ENCODE measurements at places on chromosomes 1 and 21.

- DNase-seq = no peak
Measured at GRCh38 chr1:46224966-46225365, 21.8 kb downstream of the LURAP1 start.

- no peak for DNase-seq
Measured at GRCh38 chr1:117286562-117286961, 75.8 kb upstream of the VTCN1 start.

GRCh38 chr1:167995038-167995437 lies 58.2 kb upstream of the MPC2 start:
- DNase-seq = no peak

- DNase-seq = no peak
Measured at GRCh38 chr1:35600593-35600992, 27.5 kb downstream of the TFAP2E start.

GRCh38 chr1:30048905-30049304 lies 674.5 kb downstream of the MATN1 start:
- DNase-seq = no peak

DNA sequence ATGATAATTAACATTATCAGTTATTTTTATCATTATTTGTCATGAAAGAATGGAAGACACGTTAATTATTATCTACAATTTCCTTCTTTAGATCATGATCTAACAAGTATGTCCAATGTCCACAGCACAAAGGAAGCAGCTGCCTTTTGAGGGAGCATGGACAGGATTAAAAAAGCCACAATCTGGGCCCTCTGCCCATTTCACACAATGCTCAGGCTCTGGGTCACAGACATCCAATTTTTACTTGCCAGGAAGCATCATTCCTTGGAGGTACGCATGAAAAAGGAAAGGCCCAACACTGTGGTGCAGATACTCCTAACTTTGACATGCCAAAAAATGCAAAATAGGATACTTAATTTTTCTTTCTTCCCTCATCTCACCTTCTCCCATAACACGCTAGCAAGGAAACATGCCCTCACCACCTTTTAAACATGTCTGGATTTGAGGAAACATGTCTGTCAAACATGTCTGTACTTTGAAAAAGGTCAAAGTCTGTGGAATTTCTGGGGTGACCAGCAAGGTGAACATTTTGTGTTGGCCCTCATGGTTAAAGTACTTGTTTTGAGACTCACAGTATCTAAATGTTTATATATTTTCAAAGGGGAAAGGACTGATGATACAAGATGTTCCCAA lies 40.0 kb downstream of the GADD45A start:
- DNase-seq = no peak

DNA sequence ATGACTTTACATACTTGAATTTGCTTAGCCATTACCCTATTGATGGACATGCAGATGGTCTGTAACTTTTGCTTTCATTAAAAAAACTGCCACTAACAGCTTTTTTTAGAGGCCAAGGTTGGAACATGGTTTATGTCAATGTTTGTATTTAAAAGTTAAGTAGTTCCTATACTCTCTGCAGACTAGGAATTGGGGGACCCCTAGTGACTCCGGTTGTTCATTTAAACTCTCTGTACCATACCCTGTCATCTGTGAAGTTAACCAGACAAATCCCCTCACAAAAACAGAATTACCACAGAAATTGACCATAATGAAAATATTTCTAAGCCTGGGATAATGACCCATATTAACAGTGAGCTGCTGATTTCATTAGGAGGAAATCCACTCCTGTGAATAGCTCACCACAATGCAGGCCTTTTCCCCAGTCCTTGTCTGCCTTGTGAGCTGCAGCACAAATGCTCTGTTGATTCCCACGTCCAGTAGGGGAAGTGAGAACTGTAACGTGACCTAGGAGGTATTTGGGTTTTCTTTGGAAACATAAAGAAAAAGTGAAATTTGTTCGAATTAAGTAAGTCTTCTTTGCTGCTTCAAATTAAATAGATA lies 30.2 kb upstream of the CD101 start:
- DNase-seq = no peak

- DNase-seq = no peak
Measured at GRCh38 chr1:45787905-45788304, 15.5 kb upstream of the MAST2 start.

- no peak for DNase-seq
Measured at GRCh38 chr1:209625791-209626285, 26.4 kb downstream of the LAMB3 start.

DNA sequence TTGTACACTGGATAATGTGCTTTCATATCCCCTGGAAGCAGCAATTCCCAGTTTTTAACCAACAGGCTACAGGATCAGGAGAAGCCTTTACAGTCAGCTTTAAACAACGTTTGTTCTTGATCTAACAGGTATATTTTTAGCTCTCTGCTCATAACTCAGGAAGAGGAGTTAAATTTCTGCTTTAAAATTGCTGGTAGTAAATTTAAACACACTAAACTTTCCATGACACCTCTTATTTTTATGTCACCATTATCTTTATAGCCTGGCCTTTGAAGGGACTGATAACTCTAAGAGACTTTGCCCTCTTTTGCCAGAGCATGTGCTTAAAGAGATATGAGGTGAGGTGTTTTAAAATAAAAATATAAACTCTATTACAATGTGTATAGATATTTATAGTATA lies 119.6 kb upstream of the BRINP3 start:
- no peak for DNase-seq

GRCh38 chr1:45304311-45305081 lies 22.2 kb upstream of the HPDL start:
- DNase-seq = no peak

DNA sequence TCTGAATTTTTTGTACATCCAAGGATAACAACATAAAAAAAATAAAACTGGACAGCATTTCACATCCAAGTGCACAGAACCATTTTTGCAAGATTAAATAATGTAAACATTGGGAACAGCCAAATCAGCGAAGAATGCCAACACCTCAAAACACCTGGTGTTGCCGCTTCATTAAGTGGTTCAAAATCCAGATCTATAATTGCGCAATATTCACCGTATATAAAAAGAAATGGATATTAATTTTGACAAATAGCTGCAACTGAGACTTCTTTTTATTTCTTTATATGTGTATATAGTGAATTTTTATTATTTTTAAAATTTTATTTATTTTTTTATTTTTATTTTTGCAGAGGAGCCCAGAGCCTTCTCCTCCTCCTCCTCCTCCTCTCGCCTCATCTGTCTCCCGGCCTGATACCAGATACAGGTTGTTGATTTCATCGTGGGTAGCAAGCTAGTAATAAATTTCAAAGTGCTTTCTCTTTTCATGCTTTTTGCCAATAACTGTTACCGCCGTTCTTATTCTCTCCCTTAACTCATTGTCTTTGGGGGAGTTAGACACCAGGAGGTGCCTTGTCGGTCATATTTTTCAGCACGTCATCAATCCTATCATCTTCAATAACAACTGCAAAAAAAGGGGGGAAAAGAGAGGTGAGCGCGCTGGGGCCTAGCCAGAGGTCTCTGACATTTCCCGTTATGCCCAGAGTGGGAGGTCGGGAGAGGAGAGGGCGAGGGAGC lies 2.7 kb downstream of the CAMK2N1 start:
- DNase-seq = no peak

DNA sequence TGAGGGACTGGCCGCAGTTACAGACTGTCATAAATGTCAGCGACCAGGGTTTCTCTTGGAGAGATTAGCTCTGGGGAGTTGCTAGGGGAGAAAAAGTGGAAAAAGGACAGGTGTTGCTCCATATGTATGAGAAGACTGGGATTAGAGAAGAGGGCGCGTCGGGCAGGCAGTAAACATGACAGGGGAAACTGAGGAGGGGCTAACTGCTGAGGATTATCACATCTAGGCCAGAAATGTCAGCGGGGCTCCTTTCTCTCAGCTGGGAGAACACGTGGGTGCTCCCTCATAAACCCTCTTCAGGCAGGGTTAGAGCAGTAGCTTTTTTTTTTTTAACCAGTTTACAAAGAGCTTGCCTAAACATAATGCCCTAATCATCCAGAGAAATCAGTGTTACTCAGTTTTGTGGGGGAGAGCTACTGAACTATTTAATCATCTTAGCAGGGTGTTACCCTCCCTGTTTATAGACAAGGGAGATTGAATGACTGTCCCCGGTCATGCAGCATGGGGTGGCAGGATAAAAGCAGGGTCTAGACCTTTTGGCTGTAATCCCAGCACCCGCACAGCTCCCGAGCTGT lies 35.2 kb downstream of the ELAPOR1 start:
- no peak for DNase-seq

DNA sequence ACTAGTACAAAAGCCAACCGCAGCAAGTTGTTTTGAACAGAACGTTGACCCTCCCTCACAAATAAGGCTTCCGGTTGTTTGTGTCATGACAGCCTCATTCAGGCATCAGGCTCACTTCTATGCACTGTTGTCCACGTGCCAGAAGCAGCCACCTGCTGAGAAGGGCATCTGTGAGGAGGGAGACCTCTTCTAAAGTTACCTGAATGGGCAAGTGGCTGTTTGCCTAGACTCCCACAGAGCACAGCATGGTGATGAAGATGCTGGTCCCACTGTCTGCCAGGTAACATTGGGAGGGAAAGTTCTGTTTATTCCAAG lies 176.1 kb downstream of the CLIC6 start:
- no peak for DNase-seq

- DNase-seq = no peak
Measured at GRCh38 chr1:177921590-177921989, 48.3 kb downstream of the SEC16B start.

- DNase-seq = no peak
Measured at GRCh38 chr1:49307457-49307856, 530.8 kb upstream of the BEND5 start.

DNA sequence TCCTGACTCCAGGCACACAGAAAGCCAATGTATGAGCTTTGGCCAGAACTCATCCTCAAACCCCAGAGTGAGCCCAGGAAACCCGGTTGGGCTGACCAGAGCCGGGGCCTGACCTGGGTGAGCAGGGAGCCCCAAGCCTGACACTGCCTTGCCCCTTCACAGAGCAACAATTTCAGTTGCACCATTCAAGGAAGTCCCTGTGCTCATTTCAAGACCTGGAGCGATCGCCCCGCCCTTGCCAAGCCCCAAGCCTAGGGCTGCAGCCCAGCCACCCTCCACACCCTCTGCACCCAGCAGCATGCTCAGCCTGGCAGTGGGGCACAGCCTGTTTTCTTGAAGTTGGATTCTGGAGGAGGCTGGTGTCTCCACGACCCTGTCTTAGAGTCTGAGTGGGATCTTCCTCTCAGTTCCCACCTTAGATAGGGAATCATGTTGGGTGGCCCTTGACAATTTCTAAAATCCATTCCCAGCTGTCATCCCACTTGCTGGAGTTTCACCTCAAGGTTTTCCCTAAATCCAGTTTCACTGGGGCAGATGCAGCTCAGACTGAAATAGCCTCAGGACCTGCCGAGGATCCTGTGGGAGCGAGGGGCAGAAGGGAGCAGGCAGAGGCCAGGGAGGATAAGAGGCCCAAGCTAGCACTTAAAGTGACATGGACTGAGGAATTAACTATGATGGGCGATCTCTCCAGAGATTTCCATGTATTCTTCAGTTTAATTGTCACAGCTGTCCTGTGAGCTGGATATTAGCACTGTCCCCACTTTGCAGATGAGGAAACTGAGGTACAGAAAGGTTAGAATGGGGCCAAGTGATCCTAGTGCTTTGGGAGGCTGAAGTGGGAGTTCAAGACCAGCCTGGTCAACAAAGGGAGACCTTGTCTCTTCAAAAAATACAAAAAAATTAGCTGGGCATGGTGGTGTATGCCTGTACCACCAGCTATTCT lies 2.5 kb downstream of the NBL1 start:
- DNase-seq = no peak

DNA sequence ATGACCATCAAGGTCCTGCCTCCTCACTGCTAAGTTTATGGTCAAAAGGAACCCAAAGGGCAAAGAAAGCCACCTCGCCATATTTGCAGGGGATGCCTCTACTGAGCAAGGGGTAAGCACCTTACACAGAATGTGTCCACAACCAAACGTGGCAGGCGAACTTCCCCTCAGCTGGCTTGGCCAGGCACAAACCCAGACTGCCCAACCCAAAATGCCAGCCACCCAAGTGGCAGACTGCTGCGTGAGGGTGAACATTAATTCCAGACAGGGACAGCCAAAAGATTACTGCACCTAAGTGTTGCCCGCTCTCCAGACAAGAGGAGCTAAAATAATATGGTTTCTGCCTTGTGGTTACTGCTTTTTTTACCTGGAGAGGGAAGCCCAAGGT lies 16.0 kb downstream of the ZNF697 start:
- no peak for DNase-seq

DNA sequence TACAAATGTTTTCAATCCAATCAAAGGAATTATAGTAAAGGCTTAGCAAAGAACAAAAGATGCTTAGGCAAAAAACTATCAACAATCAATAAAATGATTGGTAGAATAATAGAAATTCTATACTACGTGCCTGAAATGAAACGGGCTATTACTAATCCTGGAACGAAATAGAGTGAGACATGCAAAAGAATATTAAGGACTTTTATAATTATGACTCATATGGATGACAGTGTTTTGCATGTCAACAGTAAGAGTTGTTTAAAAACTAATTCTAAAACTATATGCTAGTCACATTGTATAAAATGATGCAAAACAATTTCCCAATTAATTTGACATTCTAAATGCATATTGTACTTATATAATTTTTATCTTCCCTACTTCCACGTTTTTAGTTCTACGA lies 35.6 kb downstream of the LRRIQ3 start:
- DNase-seq = no peak

DNA sequence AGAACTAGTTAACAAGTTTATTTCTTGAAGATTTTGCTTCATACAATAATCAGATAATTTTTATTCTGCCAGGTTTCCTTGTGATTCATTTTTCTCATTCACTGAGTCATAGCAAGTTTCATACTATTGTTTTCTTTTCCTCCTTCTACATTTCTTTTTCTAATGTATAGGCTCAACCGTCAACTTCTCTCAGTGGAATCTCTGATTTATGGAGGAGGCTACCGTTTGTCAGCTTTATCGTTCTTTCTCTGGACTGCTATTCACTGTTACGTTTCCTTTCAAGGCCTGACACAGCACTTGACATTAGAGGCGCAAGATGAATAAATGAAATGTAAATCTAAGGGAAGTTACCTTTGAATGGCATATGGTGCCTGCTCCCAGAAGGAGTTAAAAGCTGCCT lies 284.3 kb upstream of the NR5A2 start:
- DNase-seq = no peak

DNA sequence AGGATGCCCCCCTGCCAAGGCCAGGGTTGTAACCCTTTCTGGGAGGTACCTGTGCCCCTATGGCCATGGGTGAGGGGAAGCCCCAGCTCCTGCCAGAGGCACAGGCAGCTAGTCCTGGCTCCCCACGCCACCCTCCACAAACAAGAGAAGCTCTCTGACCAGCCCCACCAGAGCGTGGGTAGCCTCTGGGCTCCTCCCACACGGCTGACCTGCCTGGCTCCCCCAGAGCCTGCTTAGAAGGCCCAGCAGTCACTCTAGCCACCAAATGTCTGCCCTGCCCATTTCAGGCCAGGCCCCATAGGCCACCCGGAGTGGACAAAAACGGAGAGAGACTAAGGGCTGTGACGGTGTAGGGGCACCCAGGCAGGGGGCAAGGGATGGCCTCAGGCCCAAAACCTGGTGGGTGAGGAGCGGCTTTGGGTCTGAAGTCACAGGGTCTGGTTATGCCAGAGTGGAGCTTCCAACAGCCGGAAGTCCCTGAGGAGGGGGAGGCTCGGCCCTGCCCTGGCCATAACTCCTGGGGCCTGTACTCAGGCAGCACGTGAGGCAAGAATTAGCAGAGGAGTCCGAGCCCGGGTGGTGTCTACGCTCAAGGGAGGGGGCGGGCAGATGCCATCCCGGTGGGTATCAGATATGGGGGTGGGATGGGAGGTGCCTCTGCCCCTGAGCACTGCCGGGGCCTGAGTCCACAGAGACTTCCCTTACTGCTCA lies 155.4 kb downstream of the CASZ1 start:
- no peak for DNase-seq

GRCh38 chr1:219174460-219175211 lies 958 bp downstream of the LYPLAL1 start:
- no peak for DNase-seq
